ENCODE measurements at places on chromosomes 6 and 20.

DNA sequence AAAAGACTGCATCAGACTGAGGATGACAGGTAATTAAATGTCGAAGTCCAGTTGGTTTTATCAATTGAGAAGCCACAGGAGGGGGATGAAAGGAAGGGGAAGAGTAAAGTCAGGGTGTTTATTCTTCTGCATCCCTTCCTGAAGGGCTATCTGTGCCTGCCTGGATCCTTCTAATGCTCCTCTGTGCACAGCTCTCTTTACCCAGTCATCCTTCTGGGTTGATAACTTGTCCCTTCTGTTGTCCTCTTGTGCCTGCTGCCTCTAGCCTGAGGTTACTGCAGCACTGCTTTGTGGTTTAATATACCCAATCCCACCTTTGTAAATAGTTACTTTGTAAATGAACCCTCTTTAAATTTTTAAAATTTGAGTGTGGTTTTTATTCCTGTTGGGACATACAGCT is 1127.3 kb downstream of the EPHA7 start:
- DNase-seq: no peak

- DNase-seq: no peak
These were observed 23.2 kb downstream of the AHI1 start for GRCh38 chr6:135474362-135474761.

DNA sequence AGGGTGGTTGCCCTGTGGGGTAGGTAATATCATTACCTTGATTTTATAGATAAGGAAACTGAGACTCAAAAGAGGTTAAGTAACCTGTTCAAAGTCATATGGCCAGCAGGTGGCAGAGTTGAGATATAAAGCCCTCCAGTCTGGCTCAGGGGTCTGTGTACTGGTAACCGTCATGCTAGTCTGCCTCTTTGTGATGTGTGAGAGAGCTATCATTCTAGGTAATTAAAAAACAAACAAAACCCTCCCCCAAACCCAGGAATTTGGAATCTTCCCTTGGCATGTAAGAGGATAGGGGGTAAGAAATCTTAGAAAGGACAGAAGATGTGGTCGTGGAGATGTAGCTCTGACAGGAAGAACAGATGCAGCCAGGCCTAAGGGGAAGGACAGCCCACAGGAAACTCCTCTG is 206.0 kb downstream of the CDC5L start:
- peak; percentile 72 for DNase-seq

GRCh38 chr6:52749556-52750152 is 13.6 kb downstream of the GSTA2 start:
- no peak for DNase-seq

GRCh38 chr6:93471281-93471680 is 51.9 kb upstream of the EPHA7 start:
- DNase-seq: peak; percentile 0

DNA sequence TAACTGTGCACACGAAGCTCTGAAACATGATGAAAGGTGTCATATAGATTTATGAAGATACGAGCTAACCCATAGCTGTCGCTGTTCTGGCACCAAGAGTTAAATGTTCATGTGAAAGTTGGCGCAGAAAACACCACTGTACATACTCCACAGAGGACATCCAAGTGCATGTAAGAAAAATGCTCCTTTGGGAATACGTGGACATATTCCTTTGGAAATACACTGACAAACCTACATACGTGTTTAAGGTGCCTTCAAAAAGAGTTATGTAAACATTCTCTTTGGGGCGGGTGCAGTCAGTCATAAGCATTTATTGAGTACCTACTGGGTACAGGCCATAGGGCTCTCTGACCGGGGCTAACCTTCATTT is 723 bp upstream of the ARID1B start:
- DNase-seq: no peak

DNA sequence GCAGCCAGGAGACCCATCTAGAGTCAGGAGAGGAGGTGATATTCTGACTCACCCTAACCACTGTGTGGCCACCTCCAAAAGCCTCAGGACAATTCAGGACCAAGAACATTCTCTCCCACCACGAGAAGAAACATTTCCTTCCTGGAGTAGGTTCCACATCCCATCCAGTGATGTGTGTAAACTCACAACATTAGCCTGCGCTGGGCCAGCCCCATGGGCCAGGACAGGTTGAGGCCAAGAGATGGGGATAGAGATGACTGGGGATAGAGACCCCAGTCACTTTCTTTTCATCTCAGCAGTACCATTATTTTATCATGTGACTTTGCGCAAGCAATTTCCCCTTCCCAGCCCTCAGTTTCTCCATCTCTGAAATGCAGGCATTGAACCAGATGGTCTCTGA is 126.6 kb upstream of the PTPRT start:
- DNase-seq: no peak

GRCh38 chr6:128570680-128571063 is 50.3 kb upstream of the PTPRK start:
- no peak for DNase-seq

DNA sequence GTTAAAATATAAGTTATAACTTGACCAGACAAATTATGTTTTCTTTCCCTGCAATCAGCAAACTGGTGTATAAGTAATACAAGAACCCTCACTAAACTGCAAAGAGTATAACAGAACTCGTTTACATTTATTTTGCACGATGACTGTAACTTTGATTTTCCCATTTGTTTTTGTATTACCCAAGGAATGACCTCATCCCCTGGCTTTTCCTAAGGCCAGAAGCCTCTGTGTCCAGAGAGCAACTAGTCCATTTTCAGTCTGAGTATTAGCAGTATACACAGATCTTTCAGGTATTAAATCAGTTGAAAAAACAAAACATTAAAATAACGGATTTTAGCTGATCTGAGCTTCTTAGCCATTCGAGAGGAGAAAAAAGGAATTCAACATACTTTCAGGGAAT is 17.2 kb downstream of the COL19A1 start:
- no peak for DNase-seq

- DNase-seq: no peak
These were observed 39.4 kb downstream of the REPS1 start for GRCh38 chr6:138948546-138949179.

DNA sequence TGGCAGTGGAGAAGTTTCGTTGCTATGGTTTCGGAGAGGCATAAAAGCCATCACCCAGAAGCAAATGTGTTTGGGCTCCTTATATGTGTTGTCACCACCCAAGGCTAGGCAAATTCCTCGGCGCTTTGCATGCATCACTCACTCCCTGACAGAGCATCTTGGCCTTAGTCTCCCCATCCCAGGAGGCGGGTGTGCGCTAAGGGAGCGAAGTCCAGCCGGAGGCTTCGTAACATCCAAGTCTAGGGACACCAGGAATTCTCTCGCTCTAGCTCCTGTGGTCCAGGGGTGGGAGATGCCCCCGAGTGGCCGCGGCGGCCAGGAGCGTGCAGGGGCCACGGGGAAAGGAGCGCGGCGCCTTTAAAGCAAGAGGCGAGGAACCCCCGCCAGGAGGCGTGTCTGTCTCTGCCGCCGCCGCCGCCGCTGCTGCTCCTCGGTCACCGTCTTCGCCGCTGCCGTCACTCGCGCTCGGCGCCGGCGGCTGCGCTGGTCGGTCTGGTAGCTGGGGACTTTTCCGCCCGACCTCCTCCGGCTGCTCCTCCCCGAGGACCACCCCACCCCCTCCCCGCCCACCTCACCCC is at the start of gene GRIK2:
GRIK2 (plus strand) TSS at position 458 of the 578 bp plus-strand sequence.
- DNase-seq: peak; percentile 25

GRCh38 chr6:47083586-47084047 is 41.5 kb upstream of the ADGRF1 start:
- peak; percentile 91 for DNase-seq

- DNase-seq: no peak
These were observed 24.9 kb downstream of the CRISP1 start for GRCh38 chr6:49841424-49841823.

DNA sequence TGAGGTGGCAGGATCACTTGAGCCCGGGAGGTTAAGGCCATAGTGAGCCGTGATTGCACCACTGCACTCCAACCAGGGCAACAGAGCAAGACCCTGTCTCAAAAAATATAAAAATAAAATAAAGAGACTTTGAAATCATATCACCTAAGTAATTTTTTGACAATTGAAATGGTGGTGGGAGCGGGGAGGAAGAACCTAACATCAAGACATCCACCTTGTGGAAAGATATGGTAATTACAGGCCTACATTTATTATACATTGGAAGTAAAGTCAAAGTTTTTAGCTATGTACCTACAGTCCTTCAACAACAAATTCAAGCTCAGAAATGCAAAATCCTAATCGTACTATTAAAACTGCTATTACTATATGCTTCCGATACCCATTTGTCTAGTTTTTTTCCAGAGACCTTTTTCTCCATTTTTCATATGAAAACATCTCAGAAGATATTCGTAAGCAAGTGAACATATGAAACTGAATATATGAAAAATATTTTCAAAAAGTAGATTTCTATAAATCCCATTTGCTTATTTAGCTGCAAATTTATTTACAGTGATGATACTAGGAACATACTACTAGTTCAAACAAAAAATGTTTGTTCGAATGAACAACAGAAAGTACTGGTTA is 83.3 kb downstream of the SYCP2 start:
- DNase-seq: peak; percentile 54
